Heart right ventricle (tissue), 16 donors: ENCODE measurements at places on chromosomes 16 and 17. TPM values are rescaled to one million over a fixed set of nuclear protein-coding genes. Genes with fewer than 3 reads are reported as not detected.

DNA sequence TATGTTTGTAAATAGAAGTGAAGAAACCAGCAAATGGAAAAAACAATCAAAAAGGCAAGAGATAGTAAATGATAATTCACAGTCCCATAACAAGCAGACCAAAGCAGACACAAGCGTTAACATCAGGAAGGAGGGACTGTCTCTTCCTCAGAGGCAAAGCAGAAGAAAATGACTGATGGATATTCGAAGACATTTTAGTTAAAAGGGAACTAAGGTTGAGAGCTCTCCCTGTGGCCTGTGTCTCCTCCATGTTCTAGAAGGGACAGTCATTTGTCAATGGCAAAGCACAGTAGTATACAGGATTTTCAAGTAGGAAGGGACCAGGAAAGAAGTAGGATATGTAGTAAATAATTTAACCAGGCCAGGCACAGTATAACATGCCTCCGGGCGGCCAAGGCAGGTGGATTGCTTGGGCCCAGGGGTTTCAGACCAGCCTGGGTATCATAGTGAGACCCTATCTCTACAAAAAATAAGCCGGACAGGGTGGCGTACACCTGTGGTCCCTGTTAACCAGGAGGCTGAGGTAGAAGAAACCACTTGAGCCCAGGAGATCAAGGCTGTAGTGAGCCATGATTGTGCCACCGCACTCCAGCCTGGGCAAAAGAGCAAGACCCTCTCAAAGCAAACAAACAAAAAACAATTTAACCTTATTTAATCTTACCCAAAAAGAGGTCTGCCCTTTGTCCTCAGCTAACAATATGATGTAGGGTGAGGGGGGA, 3.7 kb downstream of the ZDHHC7 start:
- DNase-seq: no peak

- DNase-seq: no peak
Observed at GRCh38 chr16:64900019-64900418, 221.8 kb downstream of the CDH11 start.

GRCh38 chr17:14768923-14769322, 468.0 kb downstream of the HS3ST3B1 start:
- DNase-seq: no peak

The TMC7 gene
- 1.7 TPM for total RNA-seq

DNA sequence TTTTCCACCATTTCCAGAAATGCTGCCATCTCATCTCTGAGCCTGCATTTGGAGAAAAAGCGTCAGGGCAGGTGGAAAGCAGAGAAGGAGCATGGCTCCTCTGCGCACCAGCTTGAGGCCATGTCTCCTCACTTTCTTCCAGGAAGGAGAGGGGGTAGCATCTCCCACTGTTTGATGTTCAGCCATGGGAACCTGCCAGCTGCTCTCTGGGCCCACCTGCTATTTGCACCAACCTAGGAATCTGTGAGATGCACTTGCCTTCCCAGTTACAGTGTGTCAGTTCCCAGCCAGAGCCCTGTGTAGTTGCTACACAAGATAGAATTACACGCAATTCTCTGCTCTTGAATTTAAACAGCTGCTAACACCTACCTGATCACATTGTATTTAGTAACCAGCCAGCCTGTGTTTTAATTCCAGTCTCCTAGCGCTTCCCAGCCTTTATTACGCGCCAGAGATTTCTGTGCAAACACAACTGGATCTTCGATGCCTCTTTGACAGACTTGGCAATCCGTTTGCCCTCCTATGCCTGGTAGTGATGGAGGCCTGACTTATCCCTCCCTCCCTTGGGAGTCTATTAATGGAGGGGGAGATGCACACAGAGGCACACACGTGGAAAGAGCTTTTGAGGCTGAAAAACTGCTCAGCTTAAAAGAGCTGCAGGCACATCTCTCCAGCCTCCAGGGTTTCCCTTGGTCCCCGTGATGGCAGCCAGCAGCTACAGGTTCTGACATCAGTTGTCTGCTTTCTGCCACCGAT, 98.1 kb upstream of the SEC14L1 start:
- DNase-seq: no peak

DNA sequence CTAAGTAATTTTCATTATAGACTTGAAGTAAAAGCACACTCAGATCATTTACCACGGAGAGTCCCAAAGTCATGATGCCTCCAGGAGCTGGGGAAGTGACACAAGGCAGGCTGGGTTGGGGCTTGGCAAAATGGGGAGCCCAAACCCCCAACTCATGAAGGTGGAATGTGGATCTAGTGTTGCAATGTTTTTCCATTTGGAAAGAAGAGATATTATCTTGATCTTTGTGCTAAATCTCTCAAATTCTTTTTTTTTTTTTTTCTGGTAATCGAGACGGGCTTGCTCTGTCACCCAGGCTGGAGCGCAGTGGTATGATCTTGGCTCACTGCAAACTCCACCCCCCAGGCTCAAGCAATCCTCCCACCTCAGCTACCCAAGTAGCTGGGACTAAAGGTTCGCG, 7.5 kb upstream of the KCNG4 start:
- DNase-seq: no peak

DNA sequence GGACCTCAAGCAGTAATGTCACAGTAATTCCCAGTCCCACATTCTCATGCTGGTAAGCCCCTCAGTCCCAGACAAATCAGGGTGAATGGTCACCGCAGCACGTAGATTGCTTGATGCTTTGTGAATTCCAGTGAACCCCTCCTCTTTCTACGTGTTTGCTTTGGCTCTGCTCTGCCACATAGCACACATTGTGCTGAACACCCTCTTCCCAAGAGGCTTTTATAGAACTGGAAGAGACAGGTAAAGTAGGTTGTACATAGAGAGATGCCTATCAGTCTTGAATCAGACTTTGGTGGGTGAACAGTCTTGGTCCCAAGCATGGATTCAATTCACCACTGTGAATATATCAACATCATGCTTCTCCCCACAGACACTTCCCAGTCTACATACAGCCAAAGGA, 579 bp upstream of the KRTAP9-6 start:
- no peak for DNase-seq

- no peak for DNase-seq
Observed at GRCh38 chr17:36493956-36494355, 7.5 kb downstream of the ZNHIT3 start.

DNA sequence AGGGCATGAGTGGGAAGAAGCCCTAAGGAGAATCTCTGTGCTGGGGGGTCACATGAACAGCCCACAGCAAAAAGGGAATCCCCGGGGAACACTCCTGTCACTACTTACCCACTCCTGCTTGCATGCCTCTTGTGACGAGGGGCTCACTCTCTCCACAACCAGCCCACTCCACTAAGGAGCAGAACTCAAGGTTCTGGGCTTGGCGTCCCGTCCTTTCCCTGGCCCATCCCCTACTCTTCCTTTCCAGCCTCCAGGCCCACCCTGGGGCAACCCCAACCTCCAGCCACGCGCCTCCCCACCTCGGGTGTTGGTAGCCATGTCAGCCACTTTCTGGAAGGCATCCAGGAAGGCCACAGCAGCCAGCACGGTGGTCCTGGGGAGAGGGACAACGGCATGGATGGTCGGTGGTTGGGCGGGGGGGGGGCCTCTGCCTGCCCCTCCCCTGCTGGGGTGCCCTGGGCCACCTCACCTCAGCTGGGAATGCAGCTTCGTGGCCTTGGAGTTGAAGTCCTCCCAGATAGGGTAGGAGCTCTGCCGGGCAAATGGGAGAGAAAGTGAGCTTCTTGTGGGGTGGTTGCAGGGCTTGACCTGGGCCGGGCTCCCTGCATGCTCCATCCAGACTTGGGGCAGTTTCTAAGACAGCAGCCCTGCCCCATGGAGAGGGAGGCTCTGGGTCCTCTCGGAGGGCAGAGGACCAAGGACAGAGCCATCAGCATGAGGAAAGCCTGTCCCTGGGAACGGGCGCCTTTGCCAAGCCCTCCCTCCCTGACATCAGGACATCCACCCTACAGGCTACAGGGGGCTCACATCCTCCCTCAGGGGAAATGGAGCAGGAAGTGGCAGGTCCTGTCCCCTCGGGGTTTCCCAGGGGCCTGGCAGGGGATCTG, 5.1 kb downstream of the MTSS2 start:
- peak; percentile 39 for DNase-seq

The G6PC1 gene
- total RNA-seq: not detected

The SPN gene
- total RNA-seq: 0.35 TPM
